ENCODE measurements at places on chromosomes 5 and 9.
A peak's percentile ranks its signal among the peaks of the same experiment; 100 is the strongest.

GRCh38 chr9:6188466-6188865 lies 27.1 kb upstream of the IL33 start:
- DNase-seq = no peak

- no peak for DNase-seq
These were observed 15.0 kb downstream of the CARD19 start for GRCh38 chr9:93111001-93111370.

DNA sequence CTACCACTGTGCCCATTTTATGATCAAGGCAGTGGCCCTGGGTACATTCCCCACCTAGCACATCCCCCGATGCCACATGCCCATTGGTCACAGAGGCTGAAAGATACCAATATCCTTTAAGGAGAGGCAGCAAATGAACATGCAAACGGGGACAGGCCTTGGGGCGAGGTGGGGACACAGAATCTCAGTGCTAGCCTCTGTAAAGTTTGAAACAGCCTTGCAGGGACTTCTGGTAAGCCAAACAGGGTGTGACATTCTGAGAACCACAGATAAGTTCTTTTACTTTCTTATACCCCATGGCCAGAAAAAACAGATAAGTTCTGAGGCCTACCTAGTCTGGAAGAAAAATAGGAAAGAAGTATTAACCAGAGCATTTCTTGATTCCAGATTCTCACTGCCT lies 60.5 kb downstream of the ACER2 start:
- no peak for DNase-seq

- DNase-seq = no peak
These were observed 107.9 kb downstream of the PHF2 start for GRCh38 chr9:93684161-93684765.

DNA sequence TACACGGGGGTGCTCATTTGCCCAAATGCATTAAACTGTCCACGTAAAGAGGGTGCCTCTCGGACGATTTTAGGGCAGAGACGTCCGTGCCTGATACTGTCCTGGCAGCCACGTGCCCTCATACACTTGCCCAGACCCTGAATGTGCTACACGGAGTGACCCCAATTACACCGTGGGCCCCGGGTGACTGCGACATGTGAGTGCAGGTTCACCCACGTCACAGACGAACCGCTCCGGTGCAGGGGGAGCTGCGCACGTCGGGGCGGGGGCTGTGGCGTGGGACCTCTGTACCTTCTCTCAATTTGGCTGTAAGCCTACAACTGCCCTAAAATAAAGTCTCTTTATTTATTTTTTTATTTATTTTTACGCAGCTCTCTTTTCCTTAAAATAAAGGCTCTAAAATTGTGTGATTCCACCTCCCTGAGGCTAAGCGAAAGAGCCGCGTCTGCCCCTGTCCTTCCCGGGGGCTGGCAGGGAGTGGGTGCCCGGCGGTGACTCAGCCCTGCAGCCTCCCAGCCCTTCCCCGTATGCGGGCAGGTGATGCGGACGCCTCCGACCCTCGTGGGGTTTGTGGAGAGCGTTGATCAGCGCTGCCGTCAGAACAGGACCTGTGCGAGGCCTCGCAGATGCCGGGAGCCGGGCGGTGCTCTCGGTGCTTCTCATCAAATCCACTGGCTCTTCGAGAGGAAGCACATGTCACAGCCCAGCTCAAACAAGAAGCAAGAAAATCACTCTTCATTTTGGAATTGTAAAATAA lies 9.2 kb upstream of the EGFL7 start:
- no peak for DNase-seq

- no peak for DNase-seq
These were observed 9.4 kb upstream of the C5orf58 start for GRCh38 chr5:170223360-170223759.

- no peak for DNase-seq
These were observed 1785.1 kb downstream of the MAT2B start for GRCh38 chr5:165290535-165290934.

DNA sequence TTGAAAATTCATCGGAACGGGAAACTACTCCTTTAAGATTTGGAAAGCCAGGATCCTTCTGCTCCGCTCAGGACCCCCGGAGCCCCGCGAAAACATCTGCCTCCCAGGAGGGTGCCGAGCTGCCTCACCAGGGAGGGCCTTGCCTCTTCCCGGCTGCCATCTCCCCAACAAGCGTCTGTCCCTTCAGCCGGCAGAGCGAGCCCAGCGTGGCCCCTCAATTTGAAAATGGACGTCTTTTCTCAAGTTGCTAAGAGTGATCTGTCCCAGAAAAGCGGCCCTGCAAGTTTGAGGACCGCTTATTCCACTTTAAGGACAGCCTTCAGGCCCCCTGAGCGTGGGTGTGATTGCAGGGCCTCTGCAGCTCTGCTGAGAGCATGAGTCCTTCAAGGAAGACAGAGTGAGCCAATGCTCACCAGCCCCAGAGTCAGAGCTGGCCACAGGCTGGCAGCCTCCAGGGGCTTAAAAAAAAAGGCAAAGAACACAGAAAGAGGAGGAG lies 101.3 kb downstream of the PHF2 start:
- DNase-seq = peak; percentile 5

- peak; percentile 72 for DNase-seq
These were observed 21.1 kb upstream of the EEIG1 start for GRCh38 chr9:128001779-128002298.

GRCh38 chr5:93621327-93621798 lies 38.3 kb downstream of the NR2F1 start:
- DNase-seq = peak; percentile 88

DNA sequence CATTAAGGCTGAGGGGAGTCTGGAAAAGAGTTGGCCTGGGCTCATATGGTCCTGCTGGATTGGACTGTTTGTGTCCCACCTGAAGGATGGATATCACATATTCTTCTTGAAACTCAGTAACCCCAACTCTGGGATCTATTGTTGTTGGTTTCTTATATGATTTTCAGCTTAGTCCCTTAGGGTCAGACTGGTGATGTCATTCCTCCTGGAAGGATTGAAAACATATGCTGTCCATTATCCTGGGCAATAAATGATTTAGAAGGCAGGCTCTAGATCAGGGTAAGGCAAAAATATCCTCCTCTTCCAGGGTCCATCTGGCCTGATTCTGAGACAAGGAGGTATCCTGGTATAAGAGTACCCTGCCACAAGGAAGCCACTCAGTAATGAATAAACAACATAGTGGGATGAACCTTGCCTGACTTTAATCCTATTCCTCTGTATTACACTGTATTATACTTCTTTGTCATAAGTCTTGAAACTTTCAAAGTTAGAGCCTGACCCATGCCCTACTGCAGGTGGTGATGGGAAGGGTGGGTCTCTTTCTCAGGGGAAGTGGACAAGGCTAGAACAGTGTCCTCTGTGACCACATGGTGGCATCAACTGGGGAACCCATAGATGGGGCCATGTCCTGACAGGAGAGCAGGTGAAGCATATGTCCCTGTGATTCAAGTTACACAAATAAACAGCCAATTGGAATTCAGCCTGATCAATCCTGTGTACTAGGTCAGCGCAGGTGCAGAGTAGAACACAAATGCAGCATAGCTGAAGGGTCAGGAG lies 454.4 kb upstream of the TRPC7 start:
- DNase-seq = no peak

DNA sequence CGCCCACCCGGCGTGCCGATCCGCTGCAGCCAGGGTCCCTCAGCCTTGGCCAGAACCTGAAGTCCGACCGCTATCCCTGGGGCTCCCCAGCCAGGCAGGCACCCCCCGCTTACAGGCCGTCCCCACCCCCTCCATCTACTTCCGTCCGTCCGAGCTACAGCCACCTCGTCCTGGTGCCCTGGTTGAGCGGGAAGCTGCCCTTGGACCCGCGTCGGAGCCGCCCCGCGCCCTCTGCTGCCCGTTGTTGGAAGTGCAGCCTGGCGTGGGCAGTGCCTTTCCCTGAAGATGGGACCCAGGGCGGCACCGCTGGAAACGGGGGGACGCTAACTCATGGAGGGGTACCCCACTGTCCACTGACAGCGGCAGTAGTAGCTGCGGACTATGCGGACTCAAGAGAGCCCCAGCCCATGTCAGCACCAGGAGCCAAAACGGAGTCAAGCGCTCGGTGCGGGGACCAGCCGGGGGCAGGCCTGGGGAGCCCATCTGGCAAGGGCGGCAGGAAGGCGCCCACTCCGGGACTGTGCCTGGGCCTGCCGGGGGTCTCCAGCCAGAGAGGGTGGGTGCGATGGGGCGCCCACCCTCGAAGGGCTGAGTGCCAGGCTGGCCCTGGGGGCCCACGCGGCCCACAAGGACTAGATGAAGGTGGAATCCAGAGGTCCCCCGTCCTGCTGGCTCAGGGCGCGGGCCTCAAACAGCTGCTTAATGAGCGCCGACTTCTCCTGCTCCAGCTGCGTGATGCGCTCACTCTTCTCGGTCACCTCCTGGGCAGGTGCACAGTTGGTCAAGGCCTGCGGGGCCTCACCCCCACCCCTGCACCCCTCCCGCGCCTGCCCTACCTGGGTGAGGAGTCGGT lies 6.1 kb downstream of the SAPCD2 start:
- peak; percentile 89 for DNase-seq

GRCh38 chr5:161263191-161263590 lies 283.3 kb downstream of the GABRB2 start:
- no peak for DNase-seq

- DNase-seq = no peak
These were observed 1941.6 kb upstream of the C9orf72 start for GRCh38 chr9:29514862-29515261.

GRCh38 chr5:95708876-95709275 lies 22.3 kb upstream of the RHOBTB3 start:
- DNase-seq = no peak

- no peak for DNase-seq
These were observed 22.2 kb upstream of the CFAP157 start for GRCh38 chr9:127684576-127684975.

DNA sequence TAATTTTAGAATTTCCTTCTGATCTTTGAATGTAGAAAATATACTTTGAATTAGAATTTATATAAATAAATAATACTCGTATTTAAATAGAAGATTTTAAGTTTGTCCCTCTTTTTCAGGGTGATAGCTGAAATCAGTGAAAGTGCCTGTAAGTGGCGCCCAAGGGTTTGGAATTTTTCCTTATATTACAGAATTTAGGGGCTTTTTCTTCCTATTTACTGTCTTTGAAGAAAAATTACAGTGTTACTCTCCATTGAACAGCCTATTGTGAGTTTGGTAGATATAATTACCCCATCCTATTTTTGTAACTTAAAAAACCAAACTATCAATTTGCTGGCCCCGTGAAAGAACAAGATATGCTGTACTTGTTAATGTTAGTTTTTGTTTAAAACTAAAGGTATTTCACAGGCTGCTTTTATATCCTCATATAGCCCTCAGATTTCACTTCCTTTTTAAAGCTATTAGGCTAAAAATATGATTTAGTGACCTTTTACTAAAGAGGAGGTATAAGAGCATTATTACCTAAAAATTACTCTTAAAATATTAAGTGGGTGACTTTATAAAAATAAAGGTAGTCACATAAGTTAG lies 3.2 kb downstream of the MAP3K1 start:
- no peak for DNase-seq

- DNase-seq = no peak
These were observed 7.5 kb upstream of the RECK start for GRCh38 chr9:36029202-36029601.

GRCh38 chr9:13364271-13365000 lies 84.9 kb upstream of the MPDZ start:
- no peak for DNase-seq

DNA sequence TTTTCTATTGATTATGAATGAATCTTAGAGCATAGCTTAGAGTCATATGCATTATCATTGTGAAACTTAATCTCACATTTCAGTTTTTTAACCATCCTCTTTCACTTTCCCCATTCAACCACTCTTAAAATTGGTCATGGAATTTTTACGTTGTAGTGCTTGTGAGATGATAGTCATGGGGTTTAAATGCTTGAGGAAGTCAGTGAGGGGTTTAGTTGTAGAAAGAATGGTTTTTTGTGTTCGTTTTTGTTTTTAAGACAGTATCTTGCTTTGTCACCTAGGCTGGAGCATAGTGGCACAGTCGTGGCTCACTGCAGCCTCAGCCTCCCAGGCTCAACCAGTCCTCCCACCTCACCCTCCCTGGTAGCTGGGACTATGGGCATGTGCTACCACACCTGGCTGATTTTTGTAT lies 19.6 kb downstream of the UGCG start:
- no peak for DNase-seq

DNA sequence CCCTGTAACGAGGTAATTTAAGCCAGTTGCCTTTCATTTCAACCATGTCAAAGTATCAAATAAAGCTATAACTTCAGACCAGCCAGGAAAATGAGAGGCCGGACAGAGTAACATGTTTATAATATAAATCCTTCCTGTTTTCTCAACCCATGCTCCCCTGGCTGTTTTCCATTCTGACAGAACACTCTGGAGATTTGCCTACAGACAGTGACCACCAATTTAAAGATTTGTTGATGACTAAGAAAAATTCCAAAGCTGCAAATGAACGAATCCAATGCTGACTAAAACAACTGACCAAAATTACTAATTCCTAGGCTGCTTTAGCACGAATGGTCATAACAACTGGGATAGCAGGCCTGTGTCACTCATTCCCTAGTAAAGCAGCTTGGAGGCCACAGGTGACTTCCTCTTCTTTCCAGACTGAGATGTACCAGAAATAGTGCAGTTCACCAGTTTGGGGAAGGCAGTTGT lies 141.4 kb downstream of the AOPEP start:
- no peak for DNase-seq

- no peak for DNase-seq
These were observed 90.0 kb downstream of the RMI1 start for GRCh38 chr9:84070590-84070989.

DNA sequence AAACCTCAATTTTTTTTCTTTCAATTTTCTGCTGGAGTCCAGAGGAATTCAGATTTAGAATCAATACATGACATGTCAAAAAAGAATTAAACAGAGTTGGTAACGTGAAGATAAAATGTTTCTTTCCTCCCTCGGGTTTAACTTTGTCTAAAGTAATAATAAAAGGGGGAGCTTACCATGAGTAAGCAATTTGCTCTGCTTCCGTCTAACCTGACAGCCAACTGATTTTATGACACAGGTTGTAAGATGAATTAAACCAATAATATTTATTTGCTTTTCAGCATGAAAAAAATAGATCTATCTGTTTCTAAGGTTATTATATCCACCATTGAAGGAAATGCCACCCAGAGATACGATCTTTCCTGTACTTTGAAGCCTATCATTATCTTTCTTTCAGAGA lies 352.6 kb downstream of the OSTF1 start:
- DNase-seq = no peak

DNA sequence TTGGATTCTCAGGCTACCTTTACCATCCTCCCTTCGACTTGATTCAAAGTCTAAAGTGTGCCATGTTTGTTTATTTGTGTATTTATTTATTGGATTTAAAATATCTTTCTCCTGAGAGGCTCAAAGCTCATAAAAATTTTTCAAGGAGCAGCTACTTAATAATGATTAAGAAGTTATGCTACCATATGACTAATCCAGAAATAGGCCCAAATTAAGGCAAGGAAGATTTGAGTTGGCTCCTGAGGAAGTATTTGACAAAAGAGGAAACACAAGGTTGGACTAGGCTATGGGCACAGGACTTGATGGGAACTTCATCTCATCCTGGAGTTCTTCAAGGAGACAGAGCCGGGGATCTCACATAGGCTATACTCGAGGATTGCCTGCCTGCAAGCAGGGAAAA lies 22.4 kb upstream of the PPP2CA start:
- no peak for DNase-seq
